Effector memory CD4-positive, alpha-beta T cell (primary cell): ENCODE measurements at places on chromosomes 7 and 10.

DNA sequence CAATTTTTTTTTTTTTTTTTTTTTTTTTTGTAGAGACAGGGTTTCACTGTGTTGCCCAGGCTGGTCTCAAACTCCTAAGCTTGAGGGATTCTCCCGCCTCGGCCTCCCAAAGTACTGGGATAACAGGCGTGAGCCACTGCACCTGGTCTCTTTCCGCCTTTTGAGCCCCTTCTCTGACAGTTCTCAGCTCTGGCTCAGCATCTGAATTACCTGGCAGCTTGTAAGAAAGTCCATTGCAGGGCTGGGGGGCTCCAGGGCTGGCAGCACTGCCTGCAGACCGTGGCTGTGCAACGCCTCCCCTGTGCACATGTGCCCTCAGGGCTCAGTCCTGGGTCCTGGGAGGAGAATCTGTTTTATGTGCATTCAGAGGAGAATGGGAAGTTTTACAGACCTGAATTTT, 37.6 kb downstream of the VWA2 start:
- DNase-seq, result no peak

GRCh38 chr7:23514755-23515154, 17.0 kb downstream of the TRA2A start:
- DNase-seq, result no peak

- no peak for DNase-seq
Observed at GRCh38 chr7:155591055-155591775, 44.9 kb upstream of the CNPY1 start.

GRCh38 chr7:87912121-87912520, 21.9 kb upstream of the ADAM22 start:
- DNase-seq, result no peak

- DNase-seq, result no peak
Observed at GRCh38 chr10:119652361-119652730, 1.2 kb downstream of the BAG3 start.

DNA sequence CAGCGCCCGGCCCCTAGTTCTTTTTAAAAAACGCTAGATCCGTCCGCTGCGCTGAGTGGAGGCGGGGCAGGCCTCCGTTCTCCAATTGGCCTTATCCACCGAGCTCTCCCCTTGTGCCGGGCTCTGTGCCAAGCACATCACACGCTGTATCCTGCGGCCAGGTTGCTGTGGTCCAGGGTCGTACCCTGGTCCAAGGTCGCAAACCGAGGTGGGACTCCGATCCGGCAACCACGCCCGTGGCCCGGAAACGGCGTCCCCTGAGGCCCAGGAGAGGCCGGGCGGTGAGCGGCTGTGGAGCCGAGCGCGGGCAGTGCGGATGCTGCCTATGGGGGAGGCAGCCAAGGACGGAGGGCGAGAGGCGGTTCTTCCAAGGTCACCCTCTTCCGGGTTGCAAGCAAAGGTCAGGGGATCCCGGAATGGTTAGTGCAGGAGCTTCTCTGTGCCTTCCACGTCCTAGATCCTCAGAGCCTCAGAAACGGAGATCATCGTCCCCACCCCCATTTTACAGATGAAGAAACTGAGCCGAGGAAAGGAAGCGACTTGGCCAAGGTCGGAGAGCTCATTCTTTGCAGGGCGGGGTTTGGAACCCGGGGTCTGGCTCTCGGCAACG, 72.4 kb upstream of the LRRC4 start:
- DNase-seq, result no peak
